ENCODE measurements at places on chromosomes 4 and X. TPM values are rescaled to one million over a fixed set of nuclear protein-coding genes. Genes with fewer than 3 reads are reported as not detected.

Gene ETDA
- not detected for total RNA-seq

Gene RAB33A
- total RNA-seq = not detected

Gene DCAF8L2
- total RNA-seq = not detected

Gene MAGEA2B
- total RNA-seq = not detected

Gene RELL1
- 14.4 TPM for total RNA-seq

Gene LNX1
- total RNA-seq = 7.4 TPM

Gene TMEM150C
- 0.76 TPM for total RNA-seq

Gene PWWP3B
- not detected for total RNA-seq

Gene SHISA3
- 0.47 TPM for total RNA-seq

Gene CTSO
- 0.63 TPM for total RNA-seq

Gene XIAP
- total RNA-seq = 25.6 TPM

Gene SORBS2
- 0.10 TPM for total RNA-seq

Data from MG63 (cell line).